Esophagus squamous epithelium (tissue), 5 donors: ENCODE measurements at places on chromosomes 5 and 9.

- no peak for DNase-seq
These were observed 116.5 kb upstream of the MSX2 start for GRCh38 chr5:174607916-174608315.

- DNase-seq = no peak
These were observed 136.4 kb downstream of the SLF1 start for GRCh38 chr5:94754824-94755223.

GRCh38 chr9:125914411-125914810 is 167.2 kb downstream of the PBX3 start:
- no peak for DNase-seq

DNA sequence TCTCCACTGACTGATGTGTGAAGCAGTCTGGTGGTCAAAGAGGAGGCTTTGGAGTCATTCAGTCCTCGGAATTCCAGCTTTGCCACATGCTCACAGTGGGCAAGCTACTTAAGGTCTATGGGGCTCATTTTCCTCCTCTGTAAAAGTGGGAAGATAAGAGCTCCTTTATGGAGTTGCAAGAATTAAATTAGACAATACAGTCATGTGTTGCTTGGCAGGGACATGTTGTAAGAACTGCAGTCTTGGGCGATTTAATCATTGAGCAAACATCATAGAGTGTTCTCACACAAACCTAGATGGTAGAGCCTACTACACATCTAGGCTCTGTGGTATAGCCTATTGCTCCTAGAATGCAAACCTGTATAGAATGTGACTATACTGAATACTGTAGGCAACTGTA is 253.9 kb downstream of the SH3GL2 start:
- no peak for DNase-seq

- DNase-seq = no peak
These were observed 18.0 kb downstream of the RXRA start for GRCh38 chr9:134344068-134344799.

DNA sequence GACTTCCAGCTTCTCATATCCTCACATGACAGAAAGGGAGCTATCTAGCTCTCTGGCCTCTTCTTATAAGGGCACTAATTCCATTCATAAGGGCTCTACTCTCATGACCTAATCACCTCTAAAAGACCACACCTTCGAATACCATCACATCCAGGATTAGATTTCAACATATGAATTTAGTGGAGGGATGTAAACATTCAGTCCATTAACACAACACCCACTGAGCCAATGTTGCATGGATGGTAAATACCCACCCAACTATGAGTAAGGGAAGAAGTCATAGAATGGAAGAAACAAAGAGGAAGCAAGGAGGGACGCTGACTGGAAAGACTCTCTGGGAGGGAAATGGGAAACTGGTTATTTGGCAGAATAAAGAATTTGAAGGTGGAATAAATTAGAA is 112.6 kb upstream of the CCDC112 start:
- DNase-seq = no peak

DNA sequence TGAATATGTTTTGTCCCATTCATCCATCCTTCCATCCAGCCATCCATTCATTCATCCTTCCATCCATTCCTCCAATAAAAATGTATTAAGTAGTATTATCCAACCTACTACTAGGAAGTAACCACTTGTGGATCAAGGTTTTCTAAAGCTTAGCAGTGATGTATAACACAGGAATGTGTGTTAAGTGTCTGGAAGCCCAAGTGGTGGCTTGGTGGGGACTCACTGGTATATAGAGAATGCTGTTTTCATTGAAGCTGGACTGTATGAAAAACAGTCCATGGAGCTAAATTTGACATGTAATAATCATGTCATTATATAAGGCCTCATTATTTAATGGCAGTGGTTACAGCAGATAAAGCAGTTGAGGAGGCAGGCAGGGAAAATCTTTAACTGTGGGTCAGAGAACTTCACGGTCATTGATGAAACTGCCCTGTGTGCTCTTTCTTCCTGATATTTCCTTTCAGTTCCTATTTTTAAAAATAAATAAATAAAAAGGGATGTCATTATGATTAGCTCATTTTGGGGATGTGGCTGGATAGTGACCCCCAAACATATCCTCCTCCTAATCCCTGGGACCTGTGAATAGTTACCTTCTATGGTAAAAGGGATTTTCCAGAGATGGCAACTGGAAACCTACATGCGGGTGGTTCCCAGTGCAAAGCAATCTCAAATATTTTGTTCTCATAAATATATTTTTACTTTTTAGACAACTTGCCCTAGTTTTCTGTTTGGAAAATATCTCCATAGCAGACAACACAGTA is 82.3 kb downstream of the DAPK1 start:
- DNase-seq = no peak

DNA sequence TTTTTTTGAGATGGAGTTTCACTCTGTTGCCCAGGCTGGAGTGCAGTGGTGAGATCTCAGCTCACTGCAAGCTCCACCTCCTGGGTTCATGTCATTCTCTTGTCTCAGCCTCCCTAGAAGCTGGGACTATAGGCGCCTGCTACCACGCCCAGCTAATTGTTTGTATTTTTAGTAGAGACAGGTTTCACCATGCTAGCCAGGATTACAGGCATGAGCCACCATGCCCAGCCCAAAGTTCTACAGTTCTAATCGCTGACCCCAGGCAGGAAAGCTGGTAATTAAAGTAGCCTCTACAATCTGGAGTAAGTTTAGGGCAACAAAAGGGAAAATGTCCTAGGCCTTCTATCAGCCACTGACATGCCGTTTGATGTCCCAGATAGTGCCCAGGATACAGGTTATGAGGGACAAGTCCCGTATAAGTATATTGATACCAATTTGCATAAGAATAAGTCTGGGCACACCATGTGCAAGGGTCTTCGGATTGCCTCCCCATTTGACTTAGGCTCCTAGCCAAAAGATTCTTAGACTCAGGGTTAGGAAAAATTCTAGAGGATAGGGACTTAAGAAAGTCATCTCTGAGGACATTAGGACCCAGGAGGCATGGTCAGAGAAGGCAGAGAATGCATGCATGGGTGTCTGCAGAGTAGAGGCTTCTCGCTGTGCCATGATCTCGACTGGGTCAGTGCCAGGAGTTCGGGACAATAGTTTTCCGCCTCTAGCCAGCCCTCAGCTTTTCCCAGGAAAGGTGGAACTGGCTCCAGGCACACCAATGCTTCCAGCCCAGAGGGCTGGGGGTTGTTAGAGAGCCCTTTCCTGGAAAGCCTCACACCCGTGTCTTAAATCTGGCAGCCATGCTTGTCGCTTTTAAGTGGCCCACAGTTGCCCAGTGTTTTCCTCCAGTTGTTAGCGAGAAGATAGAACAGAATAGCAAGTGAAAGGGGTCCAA is 1111.1 kb downstream of the TAF11L14 start:
- DNase-seq = no peak

DNA sequence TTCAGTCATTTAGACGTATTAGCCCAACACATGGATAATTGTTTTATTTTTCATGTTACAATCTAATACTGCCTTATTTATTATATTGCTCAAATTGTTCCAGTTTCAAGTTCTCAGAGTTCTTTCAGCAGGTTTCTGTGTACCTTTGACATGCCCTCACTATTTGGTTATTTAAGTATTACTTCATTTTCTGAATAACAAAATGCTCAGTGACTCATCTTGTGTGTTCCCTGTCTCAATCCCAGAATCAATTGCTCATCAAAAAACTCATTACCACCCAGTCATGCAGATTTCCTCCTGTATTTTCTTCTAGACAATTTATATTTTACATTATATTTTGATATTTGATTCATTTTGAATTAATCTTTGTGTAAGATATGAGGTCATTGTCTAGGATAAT is 562.6 kb downstream of the ANXA1 start:
- DNase-seq = no peak

DNA sequence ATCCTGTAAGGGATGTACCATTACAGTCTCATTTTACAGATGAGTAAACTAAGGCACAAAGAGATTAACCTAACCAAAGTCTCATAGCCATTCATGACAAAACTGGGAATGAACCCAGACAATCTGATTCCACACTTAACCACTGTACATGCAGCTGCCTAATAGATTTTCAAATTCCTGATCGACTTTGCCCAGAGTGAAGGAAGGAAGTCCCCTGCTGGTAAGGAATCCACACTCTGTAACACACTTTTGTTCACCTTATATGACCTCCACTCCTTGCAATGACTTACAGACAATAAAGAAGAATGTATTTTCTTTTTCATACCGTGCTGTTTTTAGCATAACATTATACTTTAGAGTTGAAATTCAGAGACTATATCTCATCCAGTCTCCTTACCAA is 31.3 kb upstream of the PLPP6 start:
- DNase-seq = no peak

DNA sequence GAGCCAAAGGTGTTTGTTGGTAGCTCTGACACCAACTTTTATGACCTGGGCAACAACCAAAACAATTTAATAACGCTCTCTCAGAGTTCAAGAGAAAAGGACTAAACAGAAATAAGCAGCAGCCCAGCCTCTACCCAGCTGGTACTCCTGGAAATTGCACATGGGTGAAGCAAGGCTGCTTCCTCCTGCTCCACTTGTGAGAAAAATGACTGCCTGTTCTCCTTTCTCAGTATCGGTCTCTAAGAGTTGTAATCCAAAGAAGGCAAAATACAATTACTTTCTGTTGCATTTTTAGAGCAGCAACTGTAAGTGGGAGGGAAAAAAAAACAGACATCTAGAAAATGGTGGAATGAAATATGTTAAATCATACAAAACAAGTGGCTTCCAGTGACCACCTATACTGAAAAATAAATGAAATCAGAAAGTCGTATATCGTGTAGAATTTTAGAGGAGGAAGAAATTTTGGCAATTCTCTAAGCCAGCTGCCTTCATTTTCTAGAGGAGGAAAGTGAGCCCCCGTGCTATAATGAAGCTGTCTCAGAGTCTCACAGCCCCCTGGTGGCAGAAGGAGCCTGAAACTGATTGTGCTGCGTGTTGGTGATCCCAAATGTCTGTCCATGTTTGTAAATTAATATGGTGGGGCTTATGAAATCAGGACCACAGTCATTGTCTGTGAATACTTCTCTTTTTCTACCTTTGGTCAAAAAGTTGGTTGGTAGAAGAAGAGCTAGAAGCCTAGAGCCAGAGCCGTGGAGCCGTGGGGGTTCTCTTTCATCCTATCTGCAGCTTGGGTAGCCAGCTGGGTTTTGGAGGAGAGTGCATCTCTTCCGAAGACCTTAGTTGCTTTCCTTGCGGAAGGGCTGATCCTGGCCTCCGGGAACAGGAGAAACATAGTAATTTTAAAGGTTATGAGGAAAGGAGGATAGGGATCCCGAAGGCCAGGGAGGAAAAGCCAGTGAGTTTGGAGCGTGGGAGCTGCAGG is 139.9 kb downstream of the PIP5K1B start:
- no peak for DNase-seq

GRCh38 chr5:2131196-2131595 is 248.5 kb upstream of the IRX4 start:
- no peak for DNase-seq

DNA sequence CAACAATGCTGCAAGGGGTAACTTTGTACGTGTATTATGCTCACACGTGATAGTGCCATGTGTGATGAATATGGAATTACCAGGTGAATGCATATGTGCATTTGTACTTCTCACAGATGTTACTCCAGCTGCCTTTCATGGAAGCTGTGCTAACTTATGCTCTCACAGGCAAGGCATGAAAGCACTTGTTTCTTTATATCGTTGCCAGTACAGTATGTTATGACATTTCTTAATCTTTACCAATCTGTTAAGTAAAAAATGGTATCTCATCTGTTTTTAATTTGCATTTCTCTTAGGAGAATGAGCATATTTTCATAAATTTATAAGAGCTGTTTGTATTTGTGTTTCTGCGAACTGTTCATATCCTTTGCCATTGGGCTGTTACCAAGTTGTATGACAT is 311.8 kb upstream of the DMRT1 start:
- no peak for DNase-seq

DNA sequence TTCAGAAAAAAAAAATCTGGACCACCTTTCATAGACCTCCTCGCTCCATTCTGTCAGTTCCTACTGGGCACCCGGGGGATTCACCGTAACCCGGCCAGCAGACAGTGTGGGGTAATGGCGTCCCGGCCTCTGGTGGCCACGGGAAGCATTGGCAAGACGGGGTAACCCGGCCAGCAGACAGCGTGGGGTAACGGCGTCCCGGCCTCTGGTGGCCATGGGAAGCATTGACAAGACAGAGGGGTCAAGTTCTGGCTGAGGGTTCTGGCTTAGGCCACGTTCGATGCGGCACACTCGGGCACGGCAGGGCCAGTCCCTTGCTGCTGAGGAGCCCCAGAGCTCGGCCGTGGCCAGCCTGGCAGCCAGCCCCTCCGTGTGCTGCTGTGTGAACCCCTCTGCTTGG is 116.2 kb upstream of the RAPGEF1 start:
- no peak for DNase-seq

DNA sequence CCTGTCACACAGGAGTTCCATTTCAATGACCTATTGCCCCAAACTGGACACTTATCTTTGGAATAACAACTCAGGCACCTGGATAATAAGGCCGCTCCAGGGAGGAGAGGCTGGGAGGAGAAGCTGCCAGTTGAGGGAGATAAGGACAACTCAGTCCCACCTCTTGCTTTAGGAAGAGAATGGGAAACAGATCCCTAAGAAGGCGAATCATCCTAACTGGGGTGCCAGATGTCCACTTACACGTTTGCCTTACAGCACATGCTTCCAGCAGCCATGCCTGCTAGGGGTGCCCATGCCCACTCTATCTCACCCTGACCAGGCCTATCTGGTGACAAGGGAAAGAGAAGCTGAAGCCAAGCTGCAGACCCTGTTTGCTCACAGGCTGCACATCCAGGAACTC is 6.5 kb downstream of the HK3 start:
- no peak for DNase-seq

DNA sequence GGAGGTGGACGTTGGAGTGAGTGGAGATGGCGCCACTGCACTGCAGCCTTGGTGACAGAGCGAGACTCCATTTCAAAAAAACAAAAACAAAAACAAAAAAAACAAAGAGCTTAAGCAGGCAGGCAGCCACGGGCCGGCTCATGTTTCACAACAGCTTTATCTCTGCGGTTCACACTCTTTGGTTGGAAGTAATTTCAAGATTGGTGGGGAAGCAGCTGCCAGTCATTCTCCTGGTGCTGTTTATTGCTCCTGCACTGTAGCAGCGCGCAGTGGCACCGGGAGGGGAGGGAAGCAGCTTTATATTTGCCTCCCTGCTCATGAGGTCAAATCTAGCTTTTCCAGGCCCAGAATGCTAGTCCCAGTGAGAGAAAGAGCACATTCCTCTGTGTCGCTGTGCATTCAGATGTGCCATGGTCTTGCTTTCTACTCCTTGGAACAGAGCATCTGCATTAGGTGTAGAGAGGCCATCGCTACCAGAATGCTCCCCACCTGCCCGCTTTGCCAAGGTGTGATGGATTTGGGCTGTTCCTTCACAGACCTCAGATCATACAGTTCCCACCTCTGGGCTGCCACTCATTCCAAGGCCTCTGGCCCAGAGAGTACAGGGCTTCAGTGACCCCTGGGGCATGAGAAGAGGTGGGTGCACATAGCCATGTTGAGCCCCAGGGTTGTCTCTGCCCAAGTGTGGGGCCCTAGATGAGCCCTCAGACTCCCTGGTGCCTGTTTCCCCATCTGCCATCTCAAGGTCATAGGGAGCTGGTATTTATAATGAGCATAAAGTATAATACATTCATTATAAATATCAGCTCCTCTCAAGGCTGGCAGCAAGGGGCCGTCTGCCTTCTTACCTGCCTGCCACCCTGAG is 270.4 kb downstream of the MED10 start:
- DNase-seq = no peak

- DNase-seq = no peak
These were observed 14.9 kb upstream of the DELE1 start for GRCh38 chr5:141908796-141909195.

- no peak for DNase-seq
These were observed 95.8 kb downstream of the ALDH1A1 start for GRCh38 chr9:72856972-72857623.
